ENCODE measurements at places on chromosomes 13 and 19.

GRCh38 chr13:30132623-30133553 is 174.5 kb downstream of the KATNAL1 start:
- peak; percentile 93 for DNase-seq

DNA sequence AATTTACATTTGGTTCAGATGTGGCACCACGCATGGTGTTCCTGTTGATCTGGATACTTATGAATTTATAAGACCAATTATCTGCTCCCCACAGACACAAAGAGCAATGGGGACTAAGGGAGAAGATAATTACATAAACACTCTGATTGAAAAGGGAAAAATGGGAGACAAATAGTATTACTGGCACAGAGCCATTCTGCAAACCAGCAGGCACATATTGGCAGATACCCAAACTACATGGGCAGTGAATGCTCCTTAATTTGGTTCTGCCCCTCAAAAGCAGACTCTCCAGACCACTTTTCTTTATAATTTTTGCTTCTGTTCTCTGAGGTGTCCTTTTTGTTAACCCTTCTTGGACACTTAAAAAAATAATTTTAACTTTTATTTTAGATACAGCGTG is 1674.2 kb downstream of the PCDH9 start:
- no peak for DNase-seq

DNA sequence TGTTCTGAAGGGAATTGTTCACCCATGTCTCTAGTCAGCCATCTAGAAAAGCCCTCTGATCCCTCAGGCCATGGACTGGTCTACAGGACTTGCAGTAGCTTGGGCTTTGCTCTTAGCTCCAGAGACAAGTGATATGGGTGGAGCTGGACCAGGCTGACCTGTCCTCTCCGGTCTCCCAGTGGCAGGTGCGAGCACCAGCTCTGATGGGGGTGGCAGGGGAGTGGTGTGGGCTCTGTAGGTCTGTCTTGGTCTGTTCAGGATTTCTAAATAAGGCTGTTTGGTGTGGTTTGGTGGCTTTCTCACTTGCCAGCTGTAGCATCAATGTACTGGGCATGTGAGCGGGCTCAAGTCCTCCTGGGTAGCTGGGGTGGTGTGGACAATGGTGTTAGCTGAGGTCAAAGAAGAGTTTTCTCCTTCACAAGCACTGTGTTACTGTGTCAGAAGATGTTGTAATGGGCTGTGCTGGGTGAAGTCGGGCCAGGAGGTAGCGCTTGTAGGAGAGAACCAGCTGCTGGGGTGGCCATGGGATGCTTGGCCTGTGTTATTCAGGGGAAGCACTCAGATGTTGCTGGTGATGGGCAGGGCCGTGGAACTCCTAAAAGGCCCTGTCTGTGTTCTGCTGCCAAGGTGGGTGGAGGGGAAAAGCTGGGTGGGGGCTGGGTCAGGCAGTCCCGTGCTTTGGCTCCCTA is 16.9 kb downstream of the GPC6 start:
- DNase-seq, result no peak

DNA sequence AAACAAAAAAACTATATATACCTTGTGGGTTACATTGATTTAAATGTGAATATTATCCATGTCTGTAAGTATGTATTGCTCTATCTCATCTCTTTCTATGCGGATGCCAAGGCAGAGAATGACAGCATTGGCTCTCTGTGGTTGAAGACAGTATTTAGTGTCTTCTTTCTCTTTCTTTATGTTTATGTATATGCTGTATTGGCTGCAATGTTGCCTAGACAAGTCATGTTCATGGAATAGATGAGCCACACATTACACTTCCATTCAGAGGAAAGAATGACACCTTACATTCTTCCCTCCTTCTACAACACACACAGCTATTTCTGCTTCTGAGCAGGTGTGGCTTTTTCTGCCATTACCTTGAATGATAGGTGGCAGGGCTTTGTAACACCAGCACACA is 639.4 kb upstream of the MIR17HG start:
- no peak for DNase-seq

- no peak for DNase-seq
Observed at GRCh38 chr19:18029617-18030338, 21.8 kb downstream of the ARRDC2 start.

- no peak for DNase-seq
Observed at GRCh38 chr13:27601803-27602202, 18.5 kb downstream of the LNX2 start.

DNA sequence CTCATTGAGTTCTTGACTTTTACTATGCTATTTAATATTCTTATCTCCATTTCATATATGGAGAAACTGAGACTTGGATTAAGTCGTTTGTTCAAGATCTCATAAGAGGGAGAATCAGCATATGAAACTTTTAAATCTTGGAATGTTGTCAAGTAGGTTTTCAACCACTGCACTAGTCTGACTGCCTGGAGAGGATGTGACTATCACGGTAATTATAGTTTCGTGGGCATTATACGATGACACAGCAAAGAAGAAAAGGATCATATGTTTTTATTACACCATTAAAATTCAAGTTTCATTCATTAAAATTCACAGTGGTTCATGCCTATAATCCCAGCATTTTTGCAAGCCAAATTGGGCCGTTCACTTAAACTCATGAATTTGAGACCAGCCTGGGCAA is 555.2 kb downstream of the SLITRK1 start:
- DNase-seq, result no peak

- no peak for DNase-seq
Observed at GRCh38 chr13:94232956-94233355, 246.5 kb downstream of the DCT start.

- DNase-seq, result no peak
Observed at GRCh38 chr13:79647533-79647932, 166.6 kb downstream of the NDFIP2 start.

DNA sequence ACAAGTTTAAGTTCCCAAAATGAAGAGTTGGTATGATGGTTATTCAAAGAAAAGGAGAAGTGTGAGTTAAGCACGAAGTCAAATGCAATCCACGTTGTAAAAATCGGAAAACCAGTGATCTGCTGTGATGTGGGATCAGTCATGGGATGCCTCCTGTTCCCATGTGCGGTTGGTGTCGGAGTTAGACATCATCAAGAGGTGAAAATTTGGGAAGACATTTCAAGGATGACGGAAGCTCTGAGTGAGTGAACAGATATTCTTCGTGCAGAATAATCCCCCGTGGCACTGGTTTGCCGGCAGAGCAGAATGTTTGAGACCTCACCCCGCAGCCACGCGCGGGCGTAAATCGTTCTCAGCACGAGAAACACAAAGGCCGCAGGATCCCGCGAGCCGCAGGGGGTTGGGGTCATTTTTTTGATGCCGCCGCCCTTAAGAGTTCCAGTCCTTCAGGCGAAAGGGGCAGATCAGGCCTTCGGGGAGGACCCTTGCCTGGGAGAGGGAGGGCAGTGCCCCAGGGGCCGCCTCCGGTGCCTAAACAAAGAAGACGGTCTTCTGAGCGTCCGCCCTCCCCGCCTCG is 13.7 kb upstream of the SOX1 start:
- DNase-seq, result no peak

DNA sequence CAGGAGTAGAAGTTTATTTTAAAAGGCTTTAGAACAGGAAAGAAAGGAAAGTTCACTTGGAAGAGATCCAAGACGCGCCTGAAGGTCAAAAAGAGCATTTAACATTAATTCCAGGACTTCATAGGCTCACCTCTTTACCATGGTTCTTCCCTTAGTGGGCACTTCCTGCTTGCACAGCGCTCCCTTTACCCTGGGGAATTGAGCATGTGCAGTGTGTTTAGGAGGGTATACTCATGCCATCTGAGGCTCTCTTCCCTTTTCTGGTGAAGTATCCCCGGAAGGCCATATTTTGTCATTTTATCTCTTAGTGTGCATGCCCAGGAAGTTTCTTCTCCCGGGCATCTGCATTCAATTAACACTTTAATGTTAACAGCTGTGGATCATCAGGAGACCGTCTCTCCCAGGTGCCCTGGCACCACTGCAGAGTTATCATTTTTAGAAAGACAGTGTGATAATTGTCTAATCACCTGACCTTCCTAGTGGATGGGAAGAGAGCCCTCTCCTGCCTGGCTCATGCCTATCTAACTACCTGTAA is 66.1 kb upstream of the ABCC4 start:
- peak; percentile 8 for DNase-seq

GRCh38 chr19:51727349-51727880 is 3.6 kb upstream of the HAS1 start:
- DNase-seq, result no peak

- peak; percentile 29 for DNase-seq
Observed at GRCh38 chr19:16527971-16528521, 14.2 kb downstream of the CHERP start.

DNA sequence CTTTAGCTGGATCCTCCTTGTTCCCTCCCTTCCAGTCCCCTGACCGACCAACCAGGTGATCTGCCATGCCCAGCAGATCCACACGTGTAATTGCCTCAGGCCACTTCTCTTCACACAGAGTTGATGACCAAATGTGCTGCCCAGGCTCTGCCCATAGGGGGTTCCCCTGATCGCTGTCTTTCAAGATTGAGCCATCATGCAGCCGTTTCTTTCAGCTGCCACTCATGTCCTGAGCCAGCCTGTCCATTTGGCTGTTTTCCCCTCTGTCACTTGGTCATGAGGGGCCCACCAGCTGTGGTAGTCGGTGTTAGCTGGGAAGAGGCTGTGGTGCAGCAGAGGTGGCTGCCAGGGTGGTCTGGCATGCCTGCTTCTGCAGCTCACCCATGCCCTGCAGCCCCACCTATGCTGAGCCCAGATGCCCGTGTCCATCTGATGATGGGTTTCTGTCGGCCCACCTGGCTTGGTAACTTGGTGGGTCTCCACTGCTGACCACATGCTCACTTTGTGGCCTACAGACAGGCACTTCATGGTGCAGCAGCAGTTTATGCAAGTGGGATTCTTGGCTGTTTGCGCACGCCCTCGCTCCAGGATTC is 35.6 kb upstream of the GPR183 start:
- peak; percentile 32 for DNase-seq

- DNase-seq, result no peak
Observed at GRCh38 chr19:7645656-7646425, 8.9 kb downstream of the STXBP2 start.

GRCh38 chr13:21164631-21165030 is 11.7 kb downstream of the SKA3 start:
- no peak for DNase-seq

GRCh38 chr13:95540888-95541287 is 11.6 kb upstream of the CLDN10 start:
- no peak for DNase-seq

DNA sequence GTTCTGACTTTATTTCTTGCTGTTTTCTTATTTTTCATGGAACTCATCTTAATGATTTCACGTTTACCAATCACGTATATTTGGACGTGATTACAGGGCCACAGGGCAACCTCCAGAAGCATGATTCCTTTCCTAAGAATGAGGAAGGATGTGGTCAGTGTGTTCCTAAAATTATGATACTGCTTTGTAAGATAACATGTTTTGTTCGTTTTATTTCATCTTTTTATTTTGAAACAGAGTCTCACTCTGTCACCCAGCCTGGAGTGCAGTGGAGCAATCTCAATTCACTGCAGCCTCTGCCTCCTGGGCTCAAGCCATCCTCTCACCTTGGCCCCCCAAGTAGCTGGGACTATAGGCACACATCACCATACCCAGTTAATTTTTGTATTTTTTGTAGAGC is 24.8 kb upstream of the LAIR1 start:
- DNase-seq, result peak; percentile 74

- DNase-seq, result no peak
Observed at GRCh38 chr19:324716-325115, 19.9 kb downstream of the MIER2 start.

GRCh38 chr19:2536461-2536860 is 60.5 kb downstream of the GADD45B start:
- DNase-seq, result no peak

GRCh38 chr13:51818781-51819511 is 15.0 kb upstream of the DHRS12 start:
- peak; percentile 95 for DNase-seq

- DNase-seq, result no peak
Observed at GRCh38 chr19:54196536-54196935, 4.1 kb upstream of the RPS9 start.

DNA sequence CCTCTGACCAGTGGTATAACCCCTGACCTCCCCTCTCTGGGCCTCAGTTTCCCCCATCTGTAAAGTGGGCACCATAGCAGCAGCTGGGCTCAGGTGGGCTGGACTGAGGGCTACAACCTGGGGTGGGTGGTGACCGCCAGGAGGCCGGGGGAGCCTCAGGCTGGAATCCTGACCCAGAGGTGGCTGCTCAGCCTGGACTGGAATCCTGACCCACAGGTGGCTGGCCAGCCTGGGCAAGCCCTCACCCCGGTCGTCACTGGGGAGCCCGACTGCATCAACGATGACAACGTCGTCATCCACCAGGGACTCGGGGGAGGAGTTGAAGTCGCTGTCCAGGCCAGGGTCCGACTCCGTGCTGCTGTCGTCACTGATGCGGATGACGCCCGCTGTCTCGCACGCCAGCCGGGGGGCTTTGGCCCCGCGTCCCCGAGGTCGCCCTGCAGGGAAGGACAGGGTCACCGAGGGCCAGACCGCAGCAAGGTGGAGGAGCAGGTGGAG is 10.2 kb downstream of the GPX4 start:
- DNase-seq, result no peak

DNA sequence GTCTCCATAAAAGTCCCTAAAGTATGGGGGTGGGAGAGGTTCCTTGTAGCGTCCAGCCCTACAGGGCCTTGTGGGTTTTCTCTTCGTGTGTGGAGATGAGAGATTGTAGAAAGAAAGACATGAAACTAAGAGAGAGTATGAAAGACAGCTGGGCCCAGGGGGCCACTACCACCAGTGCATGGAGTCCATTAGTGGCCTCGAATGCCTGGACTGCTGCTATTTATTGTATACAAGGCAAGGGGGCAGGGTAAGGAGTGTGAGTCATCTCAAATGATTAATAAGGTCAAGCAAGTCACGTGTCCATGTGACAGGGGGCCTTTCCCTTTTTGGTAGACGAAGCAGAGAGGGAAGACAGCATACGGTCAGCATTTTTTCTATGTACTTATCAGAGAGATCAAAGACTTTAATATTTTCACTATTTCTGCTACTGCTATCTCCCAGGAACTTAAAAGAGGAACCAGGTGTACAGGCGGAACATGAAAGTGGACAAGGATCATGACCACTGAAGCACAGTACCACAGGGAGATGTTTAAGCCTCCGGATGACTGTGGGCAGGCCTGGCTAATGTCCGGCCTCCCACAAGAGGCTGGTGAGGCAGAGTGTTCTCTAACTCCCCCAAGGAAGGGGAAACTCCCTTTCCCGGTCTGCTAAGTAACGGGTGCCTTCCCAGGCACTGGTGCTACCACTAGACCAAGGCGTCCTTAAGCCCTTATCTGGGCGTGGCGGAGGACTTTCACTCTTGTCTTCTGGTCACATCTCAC is 25.5 kb downstream of the FGF21 start:
- peak; percentile 84 for DNase-seq
